ENCODE measurements at places on chromosomes 2 and 18.

DNA sequence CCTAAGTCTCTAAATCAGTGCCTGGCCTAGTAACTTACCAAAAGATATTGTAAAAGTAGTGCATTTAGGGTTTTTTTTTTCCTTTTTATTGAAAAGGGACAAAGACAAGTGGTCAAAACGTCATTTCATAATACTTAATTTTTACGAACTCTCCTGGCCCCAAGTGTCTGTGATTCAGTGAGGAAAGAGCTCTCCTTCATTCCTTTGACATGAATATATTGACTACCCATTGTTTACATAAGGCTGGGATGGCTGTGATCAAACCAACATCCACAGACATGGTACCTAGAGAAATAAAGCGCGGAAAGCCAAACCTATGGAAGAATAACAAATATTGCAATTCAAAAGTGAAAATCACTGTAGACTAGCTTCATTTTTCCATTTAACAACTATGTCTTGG is 198.4 kb downstream of the BABAM2 start:
- DNase-seq = no peak

- peak; percentile 82 for DNase-seq
Observed at GRCh38 chr18:35231052-35231451, 9.8 kb upstream of the ZNF397 start.

GRCh38 chr18:2855560-2856350 is 8.9 kb downstream of the EMILIN2 start:
- DNase-seq = no peak

GRCh38 chr2:19883971-19884720 is 17.6 kb downstream of the TTC32 start:
- no peak for DNase-seq

- DNase-seq = no peak
Observed at GRCh38 chr2:239337122-239337876, 63.5 kb downstream of the HDAC4 start.

DNA sequence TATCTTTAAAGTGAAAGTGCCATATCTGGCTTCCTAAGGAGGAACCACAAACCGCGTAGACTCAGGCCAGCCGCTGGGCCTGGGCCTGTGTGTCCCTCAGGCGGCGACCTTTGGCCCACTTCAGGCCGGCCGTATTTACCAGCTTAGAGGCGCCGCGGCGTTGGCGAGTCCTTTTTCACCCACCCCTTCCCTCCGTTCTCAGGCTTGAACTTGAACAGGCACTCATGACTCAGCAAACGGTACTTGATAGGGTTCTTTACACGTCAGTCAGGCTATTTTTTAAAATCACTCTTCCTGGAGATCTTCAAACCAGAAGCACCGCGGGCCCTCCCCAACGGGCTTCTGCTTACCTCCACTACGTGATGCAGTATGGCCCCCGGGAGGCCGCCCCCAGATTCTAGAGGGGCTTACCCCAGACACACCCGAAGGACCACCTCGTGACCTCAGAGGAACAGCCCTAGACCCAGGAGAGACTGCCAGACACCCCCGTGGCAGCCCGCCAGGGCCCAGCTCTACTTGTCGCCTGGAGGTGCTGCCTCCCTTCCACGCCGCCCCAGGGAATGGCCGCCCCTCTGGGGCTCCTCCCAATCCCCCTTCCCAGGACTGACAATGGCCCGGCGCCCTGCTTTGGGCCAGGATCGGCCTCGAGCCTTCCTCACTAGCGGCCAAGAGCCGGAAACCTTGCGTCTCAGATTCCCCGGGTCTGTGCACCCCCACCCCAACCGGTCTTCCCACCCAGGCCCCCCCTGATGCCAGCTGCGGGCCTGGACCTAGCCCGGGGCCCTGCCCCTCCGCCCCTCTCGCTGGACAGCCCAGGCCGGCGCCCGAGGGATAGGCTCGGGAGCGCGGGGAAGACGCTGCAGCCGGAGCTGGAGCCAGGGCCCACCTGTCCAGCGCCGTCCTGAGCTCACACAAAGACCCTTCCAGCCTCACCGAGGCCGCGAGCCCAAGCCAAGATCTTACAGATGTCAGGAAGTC is 33.8 kb upstream of the IMPA2 start:
- DNase-seq = peak; percentile 55

DNA sequence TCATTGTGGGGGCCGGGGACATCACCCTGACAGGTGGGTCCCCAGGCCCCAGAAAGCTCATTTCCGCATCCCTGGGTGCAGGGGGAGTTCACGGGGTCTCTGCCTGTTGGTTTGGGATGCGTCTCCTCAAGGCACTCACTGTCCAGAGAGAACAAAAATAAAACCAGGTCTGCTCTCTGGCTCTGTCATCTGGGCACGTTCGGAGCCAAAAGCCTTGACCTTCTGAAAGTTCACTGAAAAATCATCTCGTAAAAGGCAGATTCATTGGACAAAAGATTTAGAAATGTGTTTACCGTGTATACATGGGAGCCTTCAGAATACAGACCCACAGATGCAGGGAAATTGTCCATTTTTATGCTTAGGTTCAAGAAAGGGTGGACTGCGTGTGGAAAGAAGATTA is 26.6 kb downstream of the MLPH start:
- no peak for DNase-seq

DNA sequence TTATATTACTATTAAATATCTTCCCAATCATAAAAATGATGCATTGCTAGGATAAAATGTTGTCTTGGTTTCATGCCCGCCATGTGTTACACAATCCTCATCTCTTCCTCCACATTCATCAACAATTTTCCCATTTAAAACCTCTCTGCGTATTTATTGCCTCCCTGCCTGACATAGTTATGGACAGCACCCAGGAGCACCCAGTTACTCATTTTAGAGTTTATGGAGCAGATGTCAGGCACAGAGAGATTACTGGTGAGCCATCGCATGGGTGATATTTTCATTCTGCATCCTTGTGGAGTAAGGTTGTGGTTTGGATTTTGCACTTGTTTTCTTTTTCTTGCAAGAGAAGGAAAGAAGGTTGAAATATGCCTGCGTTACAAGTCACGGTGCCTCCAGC is 116.7 kb upstream of the NPAS2 start:
- DNase-seq = no peak

DNA sequence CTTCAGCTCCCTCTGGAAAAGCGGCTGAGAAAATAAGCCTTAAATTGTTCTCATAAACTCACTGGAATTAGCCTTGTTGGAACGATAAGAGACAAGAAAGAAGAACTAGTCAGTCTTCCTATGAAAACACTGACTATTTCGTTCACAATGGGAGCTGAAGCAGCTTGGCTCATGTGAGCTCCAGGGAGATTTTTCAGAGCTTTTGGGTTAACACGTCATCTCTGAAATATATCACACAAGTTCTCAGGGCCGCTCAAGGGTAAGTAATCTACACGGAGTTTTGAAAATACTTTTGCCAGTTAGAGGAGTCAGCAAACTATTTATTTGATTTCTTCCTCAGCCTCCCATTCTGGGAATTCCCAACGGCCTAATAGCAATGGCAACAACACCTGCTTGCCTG is 316.2 kb upstream of the MGAT5 start:
- DNase-seq = no peak

DNA sequence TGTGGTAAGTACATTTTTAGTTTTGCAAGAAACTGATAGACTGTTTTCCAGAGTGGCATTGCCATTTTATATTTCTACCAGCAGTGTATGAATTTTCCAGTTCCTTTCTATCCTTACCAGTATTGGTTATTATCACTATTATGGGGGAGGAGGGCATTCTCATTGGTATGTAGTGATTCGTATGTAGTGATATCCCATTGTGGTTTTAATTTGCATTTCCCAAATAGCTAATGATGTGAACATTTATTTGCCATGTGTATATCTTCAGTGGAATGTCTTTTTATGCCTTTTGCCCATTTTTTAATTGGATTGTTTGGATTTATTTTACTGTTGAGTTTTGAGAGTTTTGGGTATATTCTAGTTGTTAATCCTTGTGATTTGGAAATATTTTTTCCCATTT is 16.9 kb downstream of the EIF5B start:
- no peak for DNase-seq

DNA sequence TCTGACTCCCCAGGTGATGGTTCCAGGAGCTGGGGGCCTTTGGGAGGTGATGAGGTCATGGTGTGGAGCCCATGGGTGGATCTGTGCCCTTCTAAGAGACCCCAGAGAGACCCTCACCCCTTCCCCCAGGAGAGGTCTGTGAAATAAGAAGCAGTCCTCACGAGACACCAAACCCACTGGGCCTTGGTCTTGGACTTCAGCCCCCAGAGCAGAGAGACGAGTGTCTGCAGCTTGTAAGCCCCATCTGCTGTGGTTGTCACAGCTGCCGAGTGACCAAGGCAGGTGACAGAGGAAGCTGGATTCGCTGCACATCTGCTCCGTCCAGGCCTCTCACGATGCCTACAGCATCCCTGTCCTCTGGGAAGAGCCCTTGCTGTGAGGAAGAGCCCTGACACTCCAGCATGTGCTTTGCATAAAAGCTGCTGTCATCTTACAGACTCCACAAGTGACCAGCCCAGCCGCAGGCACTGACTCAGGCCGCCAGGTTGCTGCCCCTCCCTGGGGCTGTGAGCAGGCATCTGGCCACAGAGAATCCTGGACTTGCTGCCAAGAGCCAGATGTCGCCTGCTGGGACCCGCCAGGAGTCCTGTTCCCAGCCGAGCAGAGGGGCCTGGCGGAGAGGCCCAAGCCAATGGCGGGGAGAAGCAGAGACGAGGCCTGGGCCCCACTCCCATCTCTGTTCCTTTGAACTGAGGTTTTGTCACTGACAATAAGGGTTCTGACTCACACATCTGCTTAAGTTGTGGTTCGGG is 150.8 kb downstream of the PXDN start:
- DNase-seq = no peak

DNA sequence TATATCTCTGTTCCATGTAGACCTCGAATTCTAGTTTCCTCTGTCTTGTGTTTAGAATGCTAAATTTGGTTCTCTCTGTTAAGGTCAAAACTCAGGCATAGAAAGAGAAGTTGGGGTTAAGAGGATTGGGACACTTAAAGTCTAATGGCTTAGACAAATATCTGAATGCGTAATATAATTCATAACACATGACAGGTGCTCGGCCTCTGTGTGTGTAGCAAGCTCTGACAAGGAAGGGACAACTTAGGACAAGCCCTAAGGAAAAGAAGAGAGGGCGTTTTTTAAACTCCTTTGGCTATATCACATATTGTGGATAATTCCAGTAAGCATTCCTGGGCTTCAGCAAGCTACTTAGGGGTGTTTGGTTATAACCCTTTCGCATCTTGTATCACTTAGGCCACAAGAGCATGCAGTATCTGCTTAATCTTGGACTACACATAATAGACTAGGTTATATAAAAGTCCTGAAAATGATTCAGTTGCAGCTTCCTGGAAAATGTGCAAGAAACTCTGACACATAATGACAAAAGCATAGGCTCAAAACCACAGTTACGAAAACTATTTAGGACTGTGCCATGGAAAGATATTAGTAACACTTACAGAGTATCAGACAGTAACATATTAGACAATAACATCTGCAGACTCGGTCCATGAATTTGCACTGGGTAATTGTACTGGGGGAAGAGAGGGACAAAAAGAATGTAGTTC is 16.1 kb upstream of the CREB1 start:
- no peak for DNase-seq

DNA sequence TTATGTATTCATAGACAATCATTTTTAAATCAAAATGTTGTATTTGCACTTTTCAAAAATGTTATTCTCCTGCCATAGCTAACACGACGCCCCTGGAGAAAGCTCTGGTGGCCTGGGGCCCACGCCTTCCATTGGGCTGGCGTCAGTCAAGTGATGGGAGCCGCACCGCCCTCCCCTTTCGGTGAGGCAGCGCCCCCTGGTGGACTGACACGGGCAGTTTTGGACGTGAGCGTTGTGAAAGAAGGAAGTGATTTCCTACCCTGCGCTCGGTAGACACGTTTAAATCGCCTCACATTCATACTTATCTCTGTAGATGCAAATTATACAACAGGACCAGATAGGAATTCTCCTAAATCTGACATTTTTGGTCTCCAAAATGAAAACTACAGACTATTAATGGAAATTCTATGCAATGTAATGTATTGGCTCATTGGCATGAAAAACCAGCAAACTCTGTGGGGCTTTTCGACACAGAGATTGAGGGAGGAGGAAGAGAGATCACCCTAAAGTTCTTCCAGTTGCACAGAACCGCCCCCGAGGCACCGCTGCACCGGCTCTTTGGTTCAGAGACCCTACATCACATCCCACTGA is 326.2 kb upstream of the SOX11 start:
- peak; percentile 85 for DNase-seq

- no peak for DNase-seq
Observed at GRCh38 chr2:6602471-6602870, 263.2 kb downstream of the CMPK2 start.

GRCh38 chr18:331221-331821 is 63.5 kb upstream of the THOC1 start:
- DNase-seq = no peak

DNA sequence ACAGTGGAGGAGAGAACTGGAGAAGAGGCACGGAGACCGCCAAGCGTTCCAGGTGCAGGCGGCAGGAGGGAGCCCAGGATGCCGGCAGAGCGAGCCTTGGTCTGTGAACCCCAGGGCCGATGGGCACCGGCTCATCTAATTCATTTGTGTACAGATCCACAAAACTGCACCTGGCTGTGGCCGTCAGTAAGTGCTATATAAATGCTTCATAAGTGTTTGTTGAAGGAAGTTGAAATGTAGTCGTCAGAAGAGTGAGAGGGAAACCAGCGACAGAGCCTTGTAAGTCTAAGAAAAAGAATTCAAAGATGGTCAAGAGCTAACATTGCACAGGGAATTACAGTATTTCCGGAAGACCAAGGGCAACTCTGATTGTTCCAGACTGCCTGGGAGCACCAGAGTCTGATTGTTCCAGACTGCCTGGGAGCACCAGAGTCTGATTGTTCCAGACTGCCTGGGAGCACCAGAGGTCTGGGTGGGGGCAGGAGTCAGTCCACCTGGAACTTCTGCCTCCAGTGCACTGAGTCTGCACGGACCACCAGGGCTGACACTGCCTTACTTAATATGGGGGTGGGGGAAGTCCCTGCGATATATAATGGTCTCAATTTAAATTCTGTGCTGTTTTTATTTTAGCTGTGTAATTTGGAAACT is 112.3 kb downstream of the BCL2 start:
- DNase-seq = no peak

- DNase-seq = no peak
Observed at GRCh38 chr2:16313235-16313975, 352.2 kb downstream of the CYRIA start.

- no peak for DNase-seq
Observed at GRCh38 chr18:6569813-6570212, 155.1 kb upstream of the L3MBTL4 start.

DNA sequence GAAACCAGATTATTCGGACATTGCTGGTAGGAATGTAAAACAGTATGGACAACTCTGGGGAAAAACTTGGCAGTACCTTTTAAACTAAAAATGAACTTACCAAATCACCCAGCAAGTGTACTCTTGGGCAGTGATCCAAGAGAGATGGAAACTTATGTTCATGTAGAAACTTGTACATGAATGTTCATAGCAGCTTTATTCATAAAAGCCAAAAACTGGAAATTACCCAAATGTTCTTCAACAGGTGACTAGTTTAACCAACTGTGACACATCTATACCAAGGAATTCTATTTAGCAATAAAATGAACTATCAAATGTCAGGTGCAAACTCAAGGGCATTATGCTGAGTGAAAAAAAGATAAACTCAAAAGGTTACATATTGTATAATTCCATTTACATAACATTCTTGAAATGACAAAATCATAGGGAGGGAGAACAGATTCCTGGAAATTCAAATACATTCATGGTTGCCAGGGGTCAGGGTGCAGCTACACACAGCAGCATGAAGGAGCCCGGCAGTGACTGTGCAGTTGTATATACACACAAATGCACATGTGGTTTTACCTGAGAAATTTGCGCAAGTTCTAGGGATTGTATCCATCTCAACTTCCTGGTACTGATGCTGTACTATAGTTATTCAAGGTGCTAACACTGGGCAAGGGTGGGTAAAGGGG is 3.5 kb upstream of the RNU4ATAC start:
- no peak for DNase-seq

- no peak for DNase-seq
Observed at GRCh38 chr2:201172279-201172678, 10.7 kb upstream of the CASP10 start.
